GM18507 (cell line): ENCODE measurements at places on chromosomes 2 and 18.

- DNase-seq = no peak
Measured at GRCh38 chr18:61822879-61823278, 69.9 kb downstream of the RNF152 start.

GRCh38 chr2:241822264-241822623 is 13.3 kb downstream of the NEU4 start:
- DNase-seq = no peak

GRCh38 chr2:216066230-216066629 is 15.4 kb downstream of the PECR start:
- DNase-seq = no peak

- DNase-seq = no peak
Measured at GRCh38 chr2:237542001-237542704, 24.2 kb upstream of the PRLH start.
